ENCODE measurements at places on chromosomes 6 and 20.

GRCh38 chr6:152648105-152648504, 10.9 kb upstream of the SYNE1 start:
- no peak for DNase-seq

GRCh38 chr6:6538261-6538660, 50.3 kb upstream of the LY86 start:
- no peak for DNase-seq

GRCh38 chr6:108746836-108747575, 101.2 kb upstream of the ARMC2 start:
- no peak for DNase-seq

GRCh38 chr6:31416394-31417014, 13.1 kb downstream of the MICA start:
- DNase-seq, result no peak

GRCh38 chr6:116074732-116075390, 14.2 kb upstream of the FRK start:
- DNase-seq, result no peak

DNA sequence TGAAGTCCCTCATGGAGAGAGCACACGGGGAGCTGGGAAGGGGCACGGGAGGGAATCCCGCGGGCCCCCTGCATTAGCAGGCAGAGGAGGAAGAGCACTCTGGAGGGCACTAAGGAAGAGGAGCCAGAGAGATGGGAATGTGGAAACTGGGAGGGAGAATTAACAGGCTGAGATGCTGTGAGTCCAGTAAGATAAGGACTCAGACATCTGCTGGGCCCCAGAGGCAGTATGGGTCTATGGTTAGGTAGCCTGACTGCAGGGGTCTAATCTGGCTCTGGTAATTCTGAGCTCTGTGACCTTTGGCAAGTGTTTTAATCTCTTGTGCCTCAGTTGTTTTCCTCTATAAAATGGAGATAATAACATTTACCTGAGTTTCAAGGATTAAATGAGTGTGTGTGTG, 15.7 kb upstream of the SRSF3 start:
- DNase-seq, result no peak

- DNase-seq, result no peak
Observed at GRCh38 chr6:27441001-27441400, 31.9 kb downstream of the ZNF184 start.

DNA sequence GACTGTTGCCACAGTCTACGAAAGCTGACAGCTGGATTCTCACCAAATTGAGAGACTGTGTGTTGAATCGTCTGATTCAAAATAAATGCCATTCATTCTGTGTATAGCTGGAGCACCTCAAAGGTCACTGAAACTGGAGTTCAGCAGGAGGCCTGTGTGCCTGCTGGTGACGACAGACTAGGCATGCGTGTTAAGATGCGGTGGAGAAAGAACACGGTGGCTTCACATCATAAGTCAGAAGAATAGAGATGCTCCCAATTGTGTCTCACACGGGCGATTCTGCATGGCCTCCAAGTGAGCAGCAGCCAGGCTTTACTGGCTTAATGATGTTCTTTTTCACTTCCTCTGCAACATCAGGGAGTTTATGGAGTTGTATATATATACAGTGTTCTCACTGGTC, 32.3 kb downstream of the SNHG17 start:
- DNase-seq, result no peak

- no peak for DNase-seq
Observed at GRCh38 chr6:21769405-21769861, 175.9 kb downstream of the SOX4 start.

GRCh38 chr6:74114428-74114827, 418.4 kb downstream of the CD109 start:
- no peak for DNase-seq

DNA sequence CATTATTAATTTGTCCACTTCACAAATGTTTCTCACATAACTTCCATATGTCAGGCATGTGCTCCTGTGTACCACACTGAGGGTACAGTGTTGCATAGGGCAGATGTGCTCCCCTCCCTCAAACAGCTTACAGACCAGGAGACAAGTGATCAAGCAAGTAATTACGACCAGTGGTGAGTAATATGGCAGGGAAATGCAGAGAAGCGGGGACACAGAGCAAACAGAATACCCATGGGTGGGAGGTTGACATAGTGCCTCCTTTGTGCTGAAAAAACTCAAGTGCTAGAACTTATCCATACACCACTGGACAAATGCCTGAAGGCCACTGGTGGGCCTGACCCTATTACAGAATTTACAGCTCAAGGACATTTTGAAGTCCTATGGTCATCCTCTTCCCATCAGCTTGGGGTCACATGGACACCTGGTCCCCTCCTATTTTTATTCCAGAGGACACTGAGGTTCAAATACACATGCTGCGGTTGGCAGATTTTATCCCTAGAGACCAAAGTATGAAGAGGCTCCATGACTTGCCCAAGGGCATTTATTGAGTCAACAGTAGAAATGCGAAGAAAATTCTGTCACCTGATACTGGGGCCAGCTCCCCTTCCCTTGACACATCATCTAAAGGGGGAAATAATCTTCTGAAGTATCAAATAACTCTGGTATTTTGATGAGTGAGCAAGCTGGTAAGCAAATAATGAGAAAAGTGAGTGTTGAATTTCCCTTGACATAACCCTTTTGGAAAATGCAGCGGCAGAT, 116.6 kb downstream of the QRSL1 start:
- no peak for DNase-seq

DNA sequence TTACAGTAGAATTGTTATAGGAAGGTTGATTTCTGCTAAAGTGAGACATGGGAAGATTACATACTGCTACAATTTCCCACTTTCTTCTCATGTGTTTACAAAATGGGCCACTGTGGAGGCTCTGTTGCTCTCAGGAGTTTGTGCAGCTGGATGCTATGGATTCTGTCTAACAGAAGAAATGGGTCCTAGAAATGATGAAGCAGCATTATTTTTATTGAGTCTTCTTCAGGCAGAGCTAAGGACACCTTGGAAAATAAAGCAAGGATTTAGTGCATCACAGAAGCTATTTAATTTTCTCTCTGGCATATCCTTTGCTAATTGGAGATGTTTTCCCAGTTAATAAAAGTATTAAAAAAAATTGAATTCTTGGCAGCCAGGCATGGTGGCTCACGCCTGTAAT, 29.2 kb downstream of the CCDC170 start:
- DNase-seq, result no peak
